Left ventricle myocardium inferior (tissue), 1 donor: ENCODE measurements at places on chromosomes 7 and 10.
A peak's percentile ranks its signal among the peaks of the same experiment; 100 is the strongest.

DNA sequence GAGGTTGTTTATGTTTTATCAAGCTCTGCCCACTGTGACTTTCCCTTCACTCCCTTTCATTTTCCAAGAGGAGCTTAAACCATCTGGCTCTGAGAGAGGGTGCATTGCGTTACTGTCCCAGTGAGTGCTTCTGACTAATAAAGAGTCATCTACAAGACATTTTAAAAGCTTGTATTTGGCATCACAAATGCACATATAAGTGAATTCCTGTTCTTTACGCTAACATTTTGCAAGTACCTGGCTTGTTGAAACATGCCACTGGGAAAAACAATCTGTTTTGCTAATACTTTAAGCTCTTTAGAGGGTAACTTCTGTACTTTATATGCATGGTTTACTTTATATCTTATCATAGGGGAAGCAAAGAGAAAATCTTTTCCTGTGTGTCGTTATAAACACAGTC is 534.6 kb upstream of the POM121L12 start:
- no peak for DNase-seq

- no peak for DNase-seq
Observed at GRCh38 chr7:67487316-67487715, 490.7 kb downstream of the TYW1 start.

DNA sequence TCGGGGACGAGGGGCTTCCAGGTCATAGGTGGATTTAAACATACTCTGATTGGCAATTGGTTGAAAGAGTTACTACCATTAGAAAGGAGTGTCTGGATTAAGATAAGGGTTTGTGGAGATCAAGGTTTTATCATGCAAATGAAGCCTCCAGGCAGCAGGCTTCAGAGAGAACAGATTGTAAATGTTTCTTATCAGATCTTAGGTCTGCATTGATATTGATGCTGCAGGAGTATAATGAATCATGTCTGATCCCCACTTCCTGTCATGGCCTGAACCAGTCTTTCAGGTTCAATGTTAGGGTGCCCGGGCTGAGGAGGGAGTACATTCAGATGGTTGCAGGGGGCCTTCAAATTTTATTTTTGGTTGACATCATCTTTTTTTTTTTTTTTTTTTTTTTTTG is 51.4 kb downstream of the SH3PXD2A start:
- DNase-seq = no peak

DNA sequence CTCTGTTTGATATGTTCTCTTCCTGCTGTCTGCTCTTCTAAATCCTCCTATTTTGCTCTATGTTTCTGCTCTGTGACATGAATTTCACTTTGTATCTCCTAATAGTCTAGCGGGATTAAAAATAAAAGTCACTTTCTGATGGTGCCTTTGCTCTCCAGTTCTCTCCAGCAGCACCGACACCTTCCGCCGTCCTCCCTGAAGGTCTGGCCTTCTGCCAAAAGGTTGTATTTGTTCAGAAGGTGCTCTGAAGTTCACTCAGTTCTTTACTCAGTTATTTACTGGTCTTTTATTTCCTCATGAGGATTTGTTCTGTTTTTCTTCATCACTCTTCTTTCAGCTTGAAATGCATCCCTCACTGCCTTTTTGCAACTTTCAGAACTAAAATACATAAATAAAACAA is 11.2 kb upstream of the EPHA1 start:
- DNase-seq = no peak

- DNase-seq = no peak
Observed at GRCh38 chr10:63227207-63227895, 94.2 kb downstream of the NRBF2 start.

GRCh38 chr10:43681220-43681619 is 32.5 kb upstream of the ZNF32 start:
- DNase-seq = no peak

GRCh38 chr10:5456563-5456962 is 42.8 kb downstream of the CALML5 start:
- DNase-seq = no peak

GRCh38 chr7:108129018-108129965 is 869 bp downstream of the LAMB4 start:
- no peak for DNase-seq

DNA sequence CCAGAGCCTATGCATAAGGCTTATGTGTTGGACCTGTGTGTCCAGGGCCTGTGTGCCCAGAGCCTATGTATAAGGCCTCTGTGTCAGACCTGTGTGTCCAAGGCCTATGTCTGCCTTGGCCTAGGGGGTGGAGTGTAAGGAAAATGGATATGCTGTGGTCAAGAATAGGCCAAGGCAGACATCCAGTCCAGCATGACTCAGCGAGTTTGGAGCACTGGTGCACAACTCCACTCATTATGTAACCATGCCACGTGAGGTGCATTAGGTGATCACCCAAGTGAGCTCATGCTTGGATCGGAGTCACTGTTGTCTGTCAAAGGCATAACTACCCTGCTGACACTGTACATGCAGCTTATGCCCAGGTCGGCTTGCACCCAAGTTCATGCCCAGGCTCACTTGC is 238.9 kb downstream of the CACNA2D1 start:
- DNase-seq = peak; percentile 37

DNA sequence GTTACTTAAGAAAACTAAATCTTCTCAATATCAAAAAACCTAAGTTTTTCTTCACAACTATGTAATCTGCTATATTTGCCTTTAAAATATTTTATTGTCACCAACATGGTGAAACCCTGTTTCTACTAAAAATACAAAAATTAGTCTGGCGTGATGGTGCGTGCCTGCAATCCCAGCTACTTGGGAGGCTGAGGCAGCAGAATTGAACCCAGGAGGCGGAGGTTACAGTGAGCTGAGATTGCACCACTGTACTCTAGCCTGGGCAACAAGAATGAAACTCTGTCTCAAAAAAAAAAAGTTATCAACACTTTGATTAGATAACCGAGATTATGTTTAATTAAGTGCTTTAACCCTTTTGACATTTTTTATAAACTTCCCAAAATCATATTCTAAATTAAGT is 28.3 kb upstream of the CLDN4 start:
- no peak for DNase-seq

GRCh38 chr10:112298581-112298980 is 15.4 kb downstream of the TECTB start:
- DNase-seq = no peak

DNA sequence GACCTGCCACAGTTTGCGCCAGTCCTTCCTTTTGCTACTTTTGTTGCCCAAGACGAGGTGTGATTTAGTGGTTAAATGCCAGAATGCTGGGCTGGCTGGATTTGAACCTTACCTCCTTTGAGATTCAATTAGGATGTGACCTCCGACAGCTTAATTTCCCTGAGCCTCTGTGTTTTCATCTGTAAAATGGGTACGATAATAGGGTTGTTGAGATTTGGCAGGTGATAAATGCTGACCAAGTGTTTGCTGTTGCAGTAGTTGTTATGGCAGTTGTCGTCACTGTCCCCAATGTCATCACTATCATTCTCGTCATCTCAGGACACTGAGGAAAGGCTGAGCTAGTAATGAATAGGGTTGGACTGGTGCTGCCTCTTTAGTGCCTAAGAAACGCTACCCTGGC is 61.1 kb downstream of the GRK5 start:
- DNase-seq = no peak

DNA sequence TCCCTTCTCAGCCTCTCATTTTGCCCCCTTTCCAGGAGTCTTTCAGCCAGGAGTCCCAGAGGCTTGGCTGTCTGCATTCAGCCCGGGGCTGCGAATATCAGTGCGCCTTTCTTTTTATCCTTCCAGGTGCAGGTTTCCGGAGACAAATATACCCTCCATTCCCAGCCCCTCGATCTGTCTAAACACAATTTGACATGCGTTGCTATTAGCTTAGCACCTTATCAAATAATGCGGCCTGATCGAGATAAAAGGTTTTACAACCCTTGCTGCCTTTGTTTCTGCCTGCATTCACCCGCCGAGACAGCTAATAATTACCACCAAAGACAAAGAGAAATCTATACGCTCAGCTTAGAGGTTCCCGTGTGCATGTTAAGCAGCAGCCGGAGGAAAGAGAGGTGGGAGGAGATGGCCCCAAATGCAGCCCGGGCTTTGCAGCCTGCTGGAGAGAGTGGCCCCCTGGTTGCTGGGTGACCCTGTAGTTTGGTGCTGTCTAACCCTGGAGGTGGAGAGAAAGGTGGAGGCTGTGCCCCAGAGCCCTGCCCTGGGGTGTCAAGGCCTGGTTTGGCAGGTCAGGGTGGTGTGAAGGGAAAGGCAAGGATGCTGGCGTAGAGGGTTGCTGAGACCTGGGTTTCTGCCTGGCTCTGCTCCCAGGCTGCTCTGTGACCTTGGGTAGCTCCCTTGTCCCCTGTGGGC is 185.3 kb downstream of the RPS24 start:
- DNase-seq = no peak

GRCh38 chr7:47405921-47406800 is 175.8 kb downstream of the TNS3 start:
- DNase-seq = peak; percentile 79

DNA sequence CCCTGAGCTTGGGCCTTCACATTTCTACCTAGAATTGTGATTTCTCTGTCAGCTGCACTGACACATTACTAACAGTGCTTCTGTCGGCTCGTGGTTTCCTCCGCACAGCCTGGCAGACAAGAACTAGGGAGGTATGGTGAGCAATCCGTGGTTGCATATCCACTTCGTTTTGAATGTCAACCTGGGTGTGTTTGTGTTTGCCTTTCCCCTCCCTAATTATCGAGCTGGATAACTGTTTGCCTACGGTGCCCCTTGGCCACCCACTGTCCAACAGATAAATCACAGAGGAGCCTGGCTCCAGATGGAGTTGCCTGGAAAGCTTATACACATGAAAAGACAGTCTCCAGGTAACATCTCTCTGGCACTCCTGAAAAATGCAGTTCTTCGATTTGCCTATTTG is 228.8 kb downstream of the TRIL start:
- DNase-seq = no peak
